HepG2 (cell line): ENCODE measurements at places on chromosomes 1 and 21.

GRCh38 chr1:230288641-230289349 lies 137.3 kb downstream of the PGBD5 start:
- DNase-seq, result peak; percentile 11

GRCh38 chr1:241499910-241500309 lies 19.6 kb downstream of the FH start:
- DNase-seq, result peak; percentile 14

- DNase-seq, result no peak
Measured at GRCh38 chr1:201696217-201696761, 132.7 kb upstream of the IPO9 start.

DNA sequence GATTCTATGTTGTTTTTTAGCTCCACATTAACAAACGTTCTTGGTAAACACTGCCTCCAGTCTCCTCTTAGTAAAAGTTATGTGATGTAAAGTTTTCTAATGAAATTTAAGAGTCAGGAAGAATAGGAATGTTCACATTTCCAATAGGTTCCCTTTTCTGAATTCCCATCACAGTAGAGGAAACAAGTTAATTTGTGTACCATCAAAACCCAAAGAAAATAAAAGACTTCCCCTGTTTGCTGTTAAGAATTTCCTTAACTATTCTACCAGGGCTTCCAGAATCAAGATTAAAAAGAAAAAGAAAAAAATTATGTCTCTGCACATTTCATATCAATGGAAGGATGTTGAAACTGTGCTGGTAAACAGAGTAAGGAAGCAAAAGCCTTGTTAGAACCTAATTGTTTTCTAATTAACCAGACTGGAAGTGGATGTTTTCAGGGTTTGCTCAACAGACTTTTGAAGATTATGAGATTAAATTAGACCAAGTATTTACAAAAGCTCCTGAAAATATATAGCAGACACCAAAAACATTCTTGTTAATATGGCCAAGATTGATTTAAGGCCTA lies 43.4 kb upstream of the PALMD start:
- no peak for DNase-seq

DNA sequence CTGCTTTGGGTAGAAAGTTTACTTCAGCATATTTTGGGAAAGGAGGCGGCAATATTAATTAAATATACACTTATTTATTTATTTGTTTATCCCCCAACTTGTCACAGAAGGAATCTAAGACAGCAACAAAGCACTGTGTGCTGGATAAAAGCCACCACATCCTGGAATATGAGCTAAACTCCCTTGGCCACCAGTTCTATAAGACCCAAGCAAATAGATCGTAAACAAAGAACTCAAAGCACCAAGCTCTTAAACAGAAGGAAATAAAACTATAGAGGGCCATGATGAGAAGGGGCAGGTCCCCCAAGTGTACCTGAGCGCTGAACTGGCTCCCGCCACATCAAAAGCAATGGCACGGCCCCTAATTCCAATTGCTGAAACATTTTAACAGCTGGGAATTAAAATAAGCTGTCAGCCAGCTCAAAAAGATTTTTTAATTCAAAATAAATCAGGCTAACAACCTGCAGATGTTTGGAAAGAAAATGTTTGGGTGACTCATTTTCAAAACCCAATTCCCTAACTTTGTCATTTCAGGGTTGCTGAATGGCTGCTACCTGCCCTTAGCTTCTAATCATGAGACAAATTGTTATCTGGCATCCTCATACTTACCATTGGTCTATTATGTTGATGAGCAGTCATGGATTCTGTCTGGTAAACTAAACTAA lies 127.1 kb downstream of the SLC30A10 start:
- DNase-seq, result no peak

GRCh38 chr1:6475381-6476133 lies 9.6 kb upstream of the TNFRSF25 start:
- DNase-seq, result no peak

DNA sequence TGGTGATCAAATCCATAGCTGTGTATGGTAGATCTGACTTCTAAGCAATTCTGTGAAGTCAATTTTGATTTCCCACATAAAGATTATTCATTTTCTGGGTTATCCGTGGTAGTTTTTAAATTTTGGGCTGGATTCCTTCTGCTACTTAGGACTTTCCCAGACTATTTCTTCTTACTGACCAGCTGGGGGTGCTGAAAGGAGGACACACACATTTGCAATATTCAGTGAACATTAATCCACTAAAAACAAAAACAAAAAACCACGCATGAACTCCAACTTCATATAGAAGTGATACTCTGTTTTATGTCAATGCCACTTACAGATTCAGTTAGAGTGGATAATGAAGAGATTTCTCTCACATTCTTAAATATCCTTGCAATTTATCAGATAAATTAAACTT lies 105.4 kb downstream of the KCTD3 start:
- no peak for DNase-seq

DNA sequence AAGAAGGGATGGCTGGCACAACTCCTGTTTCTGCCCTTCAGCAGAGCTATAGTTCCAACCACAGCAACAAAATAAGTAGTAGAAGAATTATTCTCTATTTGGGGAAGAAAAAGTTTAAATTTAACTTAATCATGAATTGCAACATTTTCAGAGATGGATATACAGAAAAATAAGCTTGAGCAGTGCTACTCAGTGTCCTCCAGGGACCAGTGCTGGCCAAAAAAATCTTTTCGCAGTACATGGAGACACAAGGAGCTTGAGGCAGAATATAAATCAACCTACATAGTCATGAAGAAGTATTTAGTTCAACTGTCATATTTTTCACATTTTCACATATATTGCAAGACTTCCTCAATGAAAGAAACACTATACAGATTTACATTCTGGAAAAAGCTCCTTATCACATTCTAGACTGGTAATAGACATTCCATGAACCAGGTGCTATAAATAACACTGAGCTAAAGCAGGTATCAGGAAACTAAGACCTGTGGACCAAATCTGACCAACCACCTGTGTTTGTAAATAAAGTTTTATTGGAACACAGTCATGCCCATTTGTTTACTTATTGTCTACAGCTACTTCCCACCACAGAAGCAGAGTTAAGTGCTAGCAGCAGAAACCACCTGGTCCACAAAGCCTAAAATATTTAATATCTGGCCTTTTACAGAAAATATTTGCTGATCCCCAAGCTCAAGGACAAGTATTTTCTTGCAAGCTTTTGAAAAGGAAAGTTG lies 101.9 kb downstream of the RGS21 start:
- no peak for DNase-seq

DNA sequence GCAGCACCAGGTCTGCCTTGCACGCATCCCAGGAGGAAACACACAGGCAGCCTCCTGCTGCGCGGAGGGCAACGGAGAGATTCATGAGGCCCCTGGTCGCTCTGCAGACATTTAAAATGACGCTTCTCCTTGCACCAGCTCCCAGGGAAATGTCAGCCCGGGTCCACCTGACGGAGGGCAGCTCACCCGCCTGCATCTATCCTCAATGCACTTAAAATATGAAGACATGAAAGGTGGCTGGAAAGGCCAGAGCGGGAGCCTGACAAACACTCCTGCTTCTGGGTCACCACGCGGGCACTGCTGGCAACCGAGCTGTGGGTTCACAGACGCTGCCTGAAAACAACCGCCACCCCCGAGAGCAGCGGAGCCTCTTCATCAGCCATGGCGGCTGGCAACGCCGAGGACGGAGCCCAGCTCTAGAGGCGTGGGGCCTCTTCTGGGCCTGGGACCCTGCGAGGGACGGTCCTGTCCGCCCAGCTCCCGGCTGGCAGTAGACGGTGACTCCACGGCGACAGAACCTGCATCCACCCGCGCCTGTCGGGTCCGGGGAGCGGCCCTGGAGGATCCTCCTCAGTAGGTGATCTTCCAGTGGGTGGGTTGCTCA lies 22.7 kb downstream of the POFUT2 start:
- DNase-seq, result no peak
